ENCODE measurements at places on chromosomes 6 and 20.

GRCh38 chr6:150729188-150729748 lies 129.6 kb downstream of the PLEKHG1 start:
- DNase-seq, result no peak

GRCh38 chr6:92364948-92365541 lies 1054.3 kb downstream of the EPHA7 start:
- peak; percentile 12 for DNase-seq

GRCh38 chr6:119436583-119436982 lies 87.0 kb upstream of the MAN1A1 start:
- no peak for DNase-seq

GRCh38 chr20:36538026-36538722 lies 3.1 kb upstream of the MYL9 start:
- no peak for DNase-seq

- peak; percentile 20 for DNase-seq
Measured at GRCh38 chr6:79269877-79270276, 35.4 kb upstream of the HMGN3 start.

DNA sequence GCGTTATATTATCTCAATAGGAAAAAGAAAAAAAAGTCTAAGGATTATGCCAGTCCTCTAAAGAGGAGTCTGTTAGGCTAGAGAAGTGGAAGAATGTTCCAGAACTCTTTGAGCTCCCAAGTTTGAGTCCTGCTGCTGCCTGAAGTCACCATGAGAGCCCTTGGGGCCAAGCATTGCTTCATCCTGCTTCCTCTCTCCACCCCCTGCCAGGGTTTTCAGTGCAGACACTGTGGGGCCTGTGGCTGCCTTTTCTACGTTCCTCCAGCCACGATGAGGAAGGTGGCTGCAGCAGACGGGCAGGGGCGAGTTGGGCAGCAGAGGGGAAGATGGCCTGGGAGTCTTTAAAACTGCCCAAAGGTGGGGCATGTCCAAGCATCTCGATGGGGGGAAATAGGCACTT lies 214.4 kb upstream of the KCNG1 start:
- DNase-seq, result no peak

DNA sequence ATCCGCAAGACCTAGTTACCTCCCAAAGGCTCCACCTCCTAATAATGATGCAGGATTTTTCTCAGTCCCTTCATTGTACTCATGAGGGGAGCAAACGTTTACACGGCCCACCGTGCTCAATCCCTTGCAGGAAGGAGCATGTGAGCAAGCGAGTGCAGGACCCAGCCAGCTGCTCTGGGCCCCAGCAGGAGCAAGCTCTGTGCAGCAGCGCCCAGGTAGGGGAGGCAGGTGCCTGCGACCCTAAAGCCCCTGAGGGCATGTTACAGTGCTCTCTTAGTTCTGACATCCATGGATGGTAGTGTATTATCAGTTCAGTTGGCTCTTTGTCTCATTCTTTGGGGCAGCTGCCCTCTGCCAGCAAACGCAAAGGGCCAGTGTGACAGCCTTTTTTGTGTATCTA lies 143.4 kb downstream of the TBXT start:
- no peak for DNase-seq

GRCh38 chr20:44586289-44586911 lies 4.0 kb downstream of the PKIG start:
- DNase-seq, result no peak

DNA sequence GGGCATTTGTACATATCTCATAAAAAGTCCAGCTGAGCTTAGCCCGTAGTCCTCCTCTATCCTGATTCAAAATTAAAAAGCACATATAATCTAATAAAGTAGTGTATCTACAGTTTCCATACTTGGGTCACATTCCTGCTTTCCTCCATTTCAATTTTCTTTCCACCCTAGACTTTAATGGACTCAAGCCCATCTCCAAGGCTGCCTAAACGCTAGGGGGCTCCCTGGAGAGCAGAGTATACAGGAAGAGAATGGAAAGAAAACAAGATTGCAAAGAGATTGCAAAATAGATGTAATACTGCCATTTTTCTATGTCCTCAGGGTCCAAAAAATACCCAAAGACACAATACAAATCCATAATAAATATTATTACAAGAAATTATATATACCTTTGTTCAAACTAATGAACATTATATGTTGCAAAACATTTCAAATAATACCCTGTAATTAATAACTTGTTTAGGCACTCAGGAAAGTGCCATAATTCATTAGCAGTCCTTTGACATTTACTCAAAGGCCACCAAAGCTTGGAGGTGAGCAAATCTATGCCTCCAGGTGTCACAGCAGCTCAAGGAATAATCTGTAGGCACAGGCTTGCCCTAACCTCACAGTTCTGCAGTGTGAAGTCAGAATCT lies 2.4 kb upstream of the MCM3 start:
- peak; percentile 48 for DNase-seq

GRCh38 chr6:11366183-11366933 lies 133.9 kb upstream of the NEDD9 start:
- DNase-seq, result no peak

GRCh38 chr6:126773112-126773805 lies 345.2 kb upstream of the RSPO3 start:
- no peak for DNase-seq

DNA sequence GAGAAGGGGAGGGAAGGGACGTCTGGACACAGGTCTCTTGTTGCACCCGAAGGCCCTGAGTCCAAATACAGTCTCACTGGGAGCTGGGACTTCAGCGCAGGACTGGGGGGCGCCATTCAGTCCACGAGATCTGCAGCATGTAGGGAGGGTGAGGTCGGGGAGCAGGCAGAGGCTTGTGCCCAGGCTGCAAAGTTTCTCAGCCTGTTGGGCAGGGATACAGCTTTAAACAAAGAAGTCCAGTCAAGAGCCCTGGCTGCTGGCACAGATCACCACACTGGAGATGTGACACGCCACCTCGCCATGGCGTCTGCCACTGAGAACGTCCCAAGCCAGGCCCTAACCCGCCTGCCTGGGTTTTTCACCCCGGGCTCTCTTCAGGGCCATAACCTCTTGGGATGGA lies 256.6 kb downstream of the DLL1 start:
- no peak for DNase-seq

DNA sequence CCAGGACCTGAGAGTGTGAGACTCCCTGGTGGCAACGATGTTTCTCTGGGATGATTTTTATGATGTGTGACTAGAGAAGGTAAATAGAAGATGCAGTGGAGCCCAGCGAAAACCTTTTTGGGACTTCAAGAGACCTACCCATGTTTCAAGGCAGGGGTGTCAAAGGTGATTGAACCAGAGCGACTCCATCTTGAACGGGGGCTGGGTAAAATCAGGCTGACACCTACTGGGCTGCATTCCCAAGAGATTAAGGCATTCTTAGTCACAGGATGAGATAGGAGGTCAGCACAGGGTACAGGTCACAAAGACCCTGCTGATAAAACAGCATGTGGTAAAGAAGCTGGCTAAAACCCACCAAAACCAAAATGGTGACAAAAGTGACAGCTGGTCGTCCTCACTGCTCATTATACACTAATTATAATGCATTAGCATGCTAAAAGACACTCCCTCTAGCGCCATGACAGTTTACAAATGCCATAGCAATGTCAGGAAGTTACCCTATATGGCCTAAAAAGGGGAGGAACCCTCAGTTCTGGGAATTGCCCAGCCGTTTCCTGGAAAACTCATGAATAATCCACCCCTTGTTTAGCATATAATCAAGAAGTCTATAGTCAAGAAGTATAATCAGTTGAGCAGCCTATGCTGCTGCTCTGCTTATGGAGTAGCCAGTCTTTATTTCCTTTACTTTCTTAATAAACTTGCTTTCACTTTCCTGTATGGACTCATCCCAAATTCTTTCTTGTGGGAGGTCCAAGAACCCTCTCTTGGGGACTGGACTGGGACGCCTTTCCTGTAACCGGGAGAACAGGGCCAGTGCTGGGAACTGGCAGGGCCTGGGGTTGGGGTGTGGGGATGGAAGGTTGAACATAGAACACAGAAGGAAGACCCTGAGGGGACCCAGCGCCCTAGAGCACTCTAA lies 526.4 kb downstream of the QKI start:
- DNase-seq, result no peak

- no peak for DNase-seq
Measured at GRCh38 chr6:83708546-83708969, 343 bp downstream of the SNAP91 start.

DNA sequence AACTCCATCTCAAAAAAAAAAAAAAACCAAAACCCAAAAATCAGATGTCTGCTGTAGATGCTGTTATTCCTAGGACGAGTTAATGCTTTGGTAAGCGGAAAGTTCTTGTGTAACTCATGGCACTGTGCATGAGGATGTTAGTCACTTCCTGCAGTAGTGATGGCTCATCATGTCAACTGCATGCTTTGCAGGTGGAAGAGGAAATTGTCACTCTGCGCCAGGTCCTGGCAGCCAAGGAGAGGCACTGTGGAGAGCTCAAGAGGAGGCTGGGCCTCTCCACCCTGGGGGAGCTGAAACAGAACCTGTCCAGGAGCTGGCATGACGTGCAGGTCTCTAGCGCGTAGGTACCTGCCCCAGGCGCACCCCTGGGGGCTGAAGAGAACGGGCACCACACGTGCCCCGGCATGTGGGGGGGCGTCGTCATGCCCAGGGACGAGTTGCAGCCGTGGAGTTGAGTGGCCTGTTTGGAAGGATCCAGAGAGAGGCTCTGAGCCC lies 8.5 kb downstream of the TPD52L2 start:
- no peak for DNase-seq

DNA sequence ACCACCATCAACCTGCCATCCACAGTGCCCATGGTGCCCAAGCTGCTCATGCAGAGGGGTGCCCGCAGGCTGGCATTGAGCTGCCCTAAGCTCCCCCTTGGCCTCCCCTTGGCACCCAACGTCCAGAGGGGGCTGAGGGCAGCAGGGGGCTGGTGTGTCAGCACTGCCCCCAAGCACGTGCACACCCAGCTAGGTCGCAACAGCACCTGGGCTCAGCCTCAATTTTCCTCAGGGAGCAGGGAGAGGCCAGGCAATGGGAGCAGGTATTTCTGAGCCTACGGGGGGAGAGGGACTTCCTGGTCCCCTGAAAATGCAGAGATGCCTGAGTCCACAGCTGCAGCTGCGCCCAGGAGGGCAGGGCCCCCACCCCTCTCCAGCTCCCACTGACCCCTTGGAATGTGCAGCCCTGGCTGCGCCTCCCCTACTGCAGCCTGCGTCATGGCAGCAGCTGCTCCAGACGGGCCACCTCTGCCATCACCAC lies 204.2 kb downstream of the ANKRD60 start:
- no peak for DNase-seq

DNA sequence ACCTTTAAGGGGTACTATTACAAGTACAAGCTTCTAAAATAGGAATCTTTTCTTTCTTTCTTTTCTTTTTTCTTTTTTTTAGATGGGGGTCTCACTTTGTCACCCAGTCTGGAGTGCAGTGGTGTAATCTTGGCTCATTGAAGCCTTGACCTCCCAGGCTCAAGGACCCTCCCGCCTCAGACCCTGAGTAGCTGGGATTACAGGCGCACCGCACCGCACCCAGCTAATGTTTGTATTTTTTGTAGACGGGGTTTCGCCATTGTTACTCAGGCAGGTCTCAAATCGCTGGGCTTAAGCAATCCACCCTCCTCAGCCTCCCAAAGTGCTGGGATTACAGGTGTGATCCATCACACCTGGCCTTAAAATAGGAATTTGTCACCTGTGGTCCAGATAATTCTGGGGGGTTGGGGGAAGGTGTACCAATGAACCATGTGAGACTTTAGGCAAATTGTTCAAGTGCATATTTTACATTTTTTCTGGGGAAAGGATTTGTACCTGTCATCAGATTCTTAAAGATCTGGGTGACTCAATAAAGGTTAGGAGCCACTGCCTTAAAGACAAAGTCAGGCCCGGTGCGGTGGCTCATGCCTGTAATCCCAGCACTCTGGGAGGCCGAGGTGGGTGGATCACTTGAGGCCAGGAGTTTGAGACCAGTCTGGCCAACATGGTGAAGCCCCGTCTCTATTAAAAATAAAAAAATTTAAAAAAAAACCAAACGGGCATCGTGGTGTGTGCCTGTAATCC lies 19.7 kb upstream of the SYNJ2 start:
- DNase-seq, result no peak

DNA sequence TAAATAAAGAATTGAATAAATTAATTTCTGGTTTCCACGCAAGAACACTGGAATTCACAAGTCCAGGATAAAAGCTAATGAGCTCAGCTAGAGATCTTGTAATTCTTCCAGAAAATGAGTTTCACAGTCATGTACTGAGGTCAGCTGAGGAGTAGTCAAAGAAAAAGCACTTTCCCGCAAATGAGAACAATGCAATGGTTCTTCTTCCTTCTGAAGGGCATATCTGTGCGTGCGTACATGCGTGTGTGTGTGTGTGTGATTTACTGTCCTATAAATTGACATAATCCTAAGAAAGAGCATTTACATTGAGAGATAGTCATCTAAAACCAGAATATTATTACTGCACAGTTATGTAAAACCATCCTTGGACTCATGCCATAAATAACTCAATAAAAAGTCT lies 968.9 kb upstream of the EYS start:
- no peak for DNase-seq

DNA sequence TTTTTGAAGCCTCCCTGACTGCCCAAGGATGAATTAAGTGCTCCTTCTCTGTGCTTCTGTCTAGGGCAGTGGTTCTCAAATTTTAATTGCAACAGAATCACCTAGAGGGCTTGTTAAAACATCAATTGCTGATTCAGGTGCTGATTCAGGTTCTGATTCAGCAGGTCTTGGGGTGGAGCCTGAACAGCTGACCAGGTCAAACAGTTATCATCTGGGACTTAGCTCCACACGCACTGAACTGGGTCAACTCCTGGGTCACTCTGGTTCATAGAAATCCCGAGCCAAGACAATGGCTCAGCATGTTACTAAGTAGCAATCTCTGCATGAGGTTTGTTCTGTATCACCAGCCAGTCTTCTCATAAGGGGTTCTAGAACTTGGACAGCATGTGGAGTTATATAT lies 192.3 kb downstream of the GJA1 start:
- no peak for DNase-seq

- DNase-seq, result no peak
Measured at GRCh38 chr20:7085467-7085866, 318.0 kb downstream of the BMP2 start.

GRCh38 chr20:49768204-49769047 lies 44.2 kb upstream of the SLC9A8 start:
- peak; percentile 69 for DNase-seq

DNA sequence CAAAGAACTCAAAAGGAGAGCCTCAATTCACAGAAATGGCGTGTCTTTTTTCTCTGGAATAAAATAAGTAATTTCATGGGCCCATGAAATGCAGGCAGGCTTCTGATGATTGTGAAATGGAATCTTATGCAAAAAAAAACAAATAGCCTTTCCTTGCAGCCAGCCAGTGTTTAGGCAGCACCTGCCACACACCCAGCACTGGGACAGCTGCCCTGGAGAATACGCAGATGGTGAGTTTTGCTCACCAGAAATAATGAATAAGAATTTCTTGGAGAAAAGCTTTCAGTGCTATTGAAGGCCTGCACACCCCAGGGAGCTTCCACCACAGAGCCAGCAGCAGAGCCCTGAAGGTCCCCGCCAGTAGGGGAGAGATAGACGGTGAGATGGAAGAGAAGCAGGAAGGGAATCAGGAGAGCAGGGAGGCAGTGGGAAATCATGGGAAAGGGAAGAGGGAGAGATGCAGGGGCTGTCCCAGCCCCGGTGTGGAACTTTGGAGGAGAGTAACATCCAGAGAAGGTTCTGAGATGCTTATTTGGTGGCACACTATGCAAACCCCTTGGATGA lies 54.9 kb downstream of the PXDC1 start:
- DNase-seq, result no peak

GRCh38 chr6:93307505-93308409 lies 111.6 kb downstream of the EPHA7 start:
- DNase-seq, result no peak

- no peak for DNase-seq
Measured at GRCh38 chr6:51626391-51626790, 461.0 kb downstream of the PKHD1 start.

- DNase-seq, result no peak
Measured at GRCh38 chr6:17417817-17418216, 24.4 kb downstream of the CAP2 start.

- no peak for DNase-seq
Measured at GRCh38 chr20:18428490-18429173, 38.2 kb downstream of the DZANK1 start.

Measured in DMS153 (cell line).